CD4-positive, alpha-beta T cell treated with Interleukin-21 for 1 hour (primary cell): ENCODE measurements at places on chromosomes 5 and 9.

DNA sequence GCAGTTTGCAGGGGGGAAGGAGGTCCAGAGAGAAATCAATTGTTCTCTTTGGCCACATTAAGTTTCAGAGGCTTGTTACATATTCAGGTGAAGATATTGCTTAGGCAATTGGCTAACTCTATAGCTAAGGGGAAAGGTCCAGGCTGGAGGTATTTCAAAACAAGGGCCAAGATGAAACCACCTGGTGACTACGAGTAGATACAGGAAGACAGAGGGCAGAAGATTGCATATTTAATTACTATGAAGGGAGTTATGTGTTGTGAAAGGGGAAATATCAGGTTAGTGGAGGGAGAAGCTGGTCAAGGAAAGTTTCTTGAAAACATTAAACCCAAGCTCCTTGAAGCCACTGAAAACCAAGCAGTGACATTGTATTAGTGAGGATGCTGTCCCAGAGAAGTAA, 1.9 kb upstream of the RAD23B start:
- no peak for DNase-seq

DNA sequence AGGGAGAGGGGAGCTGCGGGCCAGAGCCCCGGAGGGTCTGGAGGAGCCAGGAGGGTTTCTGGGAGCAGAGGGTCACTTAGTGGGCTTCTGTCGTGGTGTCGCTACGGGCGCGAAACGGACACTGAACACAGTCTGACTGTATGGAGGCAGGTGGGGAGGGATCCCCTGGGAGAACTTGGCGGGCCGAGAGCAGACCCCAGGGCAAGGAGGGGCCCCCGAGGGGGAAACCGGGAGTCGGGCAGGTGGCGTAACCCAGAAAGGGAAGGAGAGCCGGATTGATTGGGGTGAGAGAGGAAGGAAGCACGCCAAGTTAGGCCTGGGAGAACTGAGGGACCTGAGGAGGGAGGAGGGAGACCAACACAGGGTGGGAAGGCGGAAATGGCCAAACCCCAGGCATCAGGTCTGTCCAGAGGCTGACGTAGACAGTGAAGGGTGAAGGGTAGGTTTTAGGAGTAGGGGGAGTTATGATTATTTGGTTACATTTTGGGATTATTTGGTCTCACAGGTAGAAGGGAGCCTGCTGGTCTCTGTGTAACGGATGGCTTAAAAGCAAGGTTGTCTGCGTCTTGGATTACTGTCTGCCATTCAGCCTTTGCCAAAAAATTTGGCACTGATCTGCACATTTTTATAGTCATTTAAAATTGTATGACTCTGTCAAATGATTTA, 3.3 kb upstream of the MSMP start:
- DNase-seq = no peak

DNA sequence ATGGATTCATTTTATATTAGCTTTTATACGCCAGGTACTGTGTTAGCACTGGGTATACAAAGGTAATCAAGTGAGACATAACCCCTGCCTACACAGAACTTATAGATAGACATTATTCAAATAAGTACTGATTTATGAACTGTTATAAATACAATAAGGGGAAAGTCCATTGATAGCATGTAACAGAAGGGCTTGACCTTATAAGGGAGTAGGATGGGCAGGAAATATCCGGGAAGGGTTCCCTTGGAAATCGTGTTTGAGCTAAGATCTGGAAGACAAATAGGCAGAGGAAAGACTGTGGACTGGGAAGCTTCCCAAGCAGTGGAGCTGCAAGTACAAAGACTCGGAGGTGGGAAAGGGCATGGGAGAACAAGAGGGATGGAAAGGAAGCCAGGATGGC, 111.5 kb downstream of the WDR41 start:
- DNase-seq = no peak

DNA sequence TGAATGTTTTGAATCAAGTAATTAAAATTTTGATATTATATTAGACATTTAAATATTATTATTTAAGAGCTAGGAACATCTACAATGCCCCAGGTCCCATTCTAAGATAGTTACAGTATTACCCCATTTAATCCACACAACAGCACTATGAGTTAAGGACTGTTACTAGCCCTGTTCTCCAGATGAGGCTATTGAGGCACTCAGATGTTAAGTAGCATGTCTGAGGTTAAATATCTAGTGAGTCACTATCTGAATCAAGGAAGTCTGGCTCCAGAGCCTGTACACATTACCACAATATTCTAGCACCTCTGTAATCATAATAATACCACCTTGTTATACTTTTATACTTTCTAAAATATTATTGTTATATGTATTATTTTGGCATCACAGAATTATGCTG, 304.6 kb downstream of the PDE4D start:
- DNase-seq = no peak

DNA sequence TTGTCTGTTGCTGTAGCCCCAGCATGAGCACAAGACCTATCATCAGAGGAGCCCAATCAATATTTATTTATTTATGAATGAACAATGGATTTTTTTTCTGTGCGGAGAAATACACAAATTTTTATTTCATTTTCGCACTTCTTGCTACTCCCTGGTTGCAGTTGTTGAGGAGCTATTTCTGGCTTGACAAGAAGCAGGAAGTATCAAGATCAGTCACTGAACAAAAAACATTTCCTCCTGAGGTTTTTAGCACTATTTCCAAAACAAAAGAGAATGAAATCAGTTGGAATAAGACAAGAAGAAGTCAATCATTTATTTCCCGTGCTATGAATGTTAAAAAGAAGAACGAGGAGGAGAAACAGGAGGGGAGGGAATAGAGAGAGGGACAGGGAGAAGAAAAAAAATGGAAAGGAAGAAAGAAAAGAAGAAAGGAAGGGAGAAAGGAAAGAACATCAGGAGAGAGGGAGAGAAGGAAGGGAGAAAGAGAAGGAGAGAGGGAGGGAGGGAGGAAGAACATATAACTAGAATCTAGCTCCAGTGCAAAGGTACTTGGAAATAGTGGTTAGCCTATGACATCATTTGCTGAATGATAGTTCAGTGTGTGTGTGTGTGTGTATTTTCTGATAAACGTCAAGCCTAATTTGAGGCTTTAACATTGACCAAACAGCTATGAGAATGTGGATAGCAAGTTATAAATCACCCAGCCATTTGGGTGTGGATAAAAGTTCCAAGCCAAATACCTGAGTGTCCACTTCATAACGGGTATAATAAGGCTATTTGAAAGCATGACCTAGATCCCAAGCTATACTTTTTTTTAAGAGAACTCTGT, 586.0 kb downstream of the EBF1 start:
- DNase-seq = no peak

- DNase-seq = no peak
Measured at GRCh38 chr9:69355232-69355631, 30.2 kb downstream of the ENTREP1 start.

GRCh38 chr5:96876292-96876850, at the start of gene ERAP2:
Gene ERAP2, plus strand, starts transcription at chr5:96876500. Its CDS starts 3,186 bp downstream, at chr5:96879686.
- DNase-seq = peak; percentile 63

DNA sequence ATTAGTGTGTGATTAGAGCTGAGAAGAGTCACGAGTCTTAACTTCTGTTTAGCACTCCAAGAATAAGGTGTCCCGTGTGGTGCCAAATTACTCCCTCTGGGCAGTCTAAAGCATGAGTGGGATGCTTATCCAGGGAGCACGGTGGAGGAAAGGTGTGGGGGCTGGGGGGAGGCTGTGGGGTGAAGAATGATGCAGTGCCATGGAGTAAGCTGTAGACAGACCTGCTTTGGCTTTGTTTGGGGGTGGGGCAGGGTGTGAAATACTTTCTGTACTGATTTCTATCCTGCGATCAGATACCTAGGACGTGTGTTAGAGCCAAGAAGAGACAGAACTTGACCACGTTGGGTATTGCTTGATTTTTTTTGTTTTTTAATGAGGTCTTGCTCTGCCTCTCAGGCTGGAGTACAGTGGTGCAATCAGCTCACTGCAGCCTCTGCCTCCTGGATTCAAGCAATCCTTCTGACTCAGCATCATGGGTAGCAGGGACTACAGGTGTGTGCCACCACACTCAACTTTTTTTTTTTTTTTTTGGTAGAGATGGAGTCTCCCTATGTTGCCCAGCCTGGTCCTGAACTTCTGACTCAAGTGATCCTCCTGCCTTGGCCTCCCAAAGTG, 232.8 kb downstream of the MAN2A1 start:
- no peak for DNase-seq

- no peak for DNase-seq
Measured at GRCh38 chr5:174247301-174247700, 201.8 kb downstream of the NSG2 start.

DNA sequence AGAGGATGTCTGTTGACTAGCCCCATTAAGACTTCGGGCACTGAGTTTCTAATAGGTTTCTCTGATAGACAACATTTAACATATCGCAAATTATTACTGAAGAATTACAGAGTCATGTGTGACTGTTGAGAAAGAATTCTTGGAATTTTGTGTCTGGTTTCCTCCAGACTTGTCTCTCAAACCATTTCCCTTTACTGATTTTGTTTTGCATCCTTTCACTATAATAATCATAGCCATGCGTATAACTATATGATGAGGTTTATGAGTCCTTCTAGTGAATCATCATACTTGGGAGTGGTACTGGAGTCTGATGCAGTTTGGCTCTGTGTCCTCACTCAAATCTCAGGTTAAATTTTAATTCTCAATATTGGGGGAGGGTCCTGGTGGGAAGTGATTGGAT, 27.0 kb downstream of the ZNF169 start:
- no peak for DNase-seq

GRCh38 chr5:137034764-137035479, 464.2 kb downstream of the SPOCK1 start:
- DNase-seq = no peak

DNA sequence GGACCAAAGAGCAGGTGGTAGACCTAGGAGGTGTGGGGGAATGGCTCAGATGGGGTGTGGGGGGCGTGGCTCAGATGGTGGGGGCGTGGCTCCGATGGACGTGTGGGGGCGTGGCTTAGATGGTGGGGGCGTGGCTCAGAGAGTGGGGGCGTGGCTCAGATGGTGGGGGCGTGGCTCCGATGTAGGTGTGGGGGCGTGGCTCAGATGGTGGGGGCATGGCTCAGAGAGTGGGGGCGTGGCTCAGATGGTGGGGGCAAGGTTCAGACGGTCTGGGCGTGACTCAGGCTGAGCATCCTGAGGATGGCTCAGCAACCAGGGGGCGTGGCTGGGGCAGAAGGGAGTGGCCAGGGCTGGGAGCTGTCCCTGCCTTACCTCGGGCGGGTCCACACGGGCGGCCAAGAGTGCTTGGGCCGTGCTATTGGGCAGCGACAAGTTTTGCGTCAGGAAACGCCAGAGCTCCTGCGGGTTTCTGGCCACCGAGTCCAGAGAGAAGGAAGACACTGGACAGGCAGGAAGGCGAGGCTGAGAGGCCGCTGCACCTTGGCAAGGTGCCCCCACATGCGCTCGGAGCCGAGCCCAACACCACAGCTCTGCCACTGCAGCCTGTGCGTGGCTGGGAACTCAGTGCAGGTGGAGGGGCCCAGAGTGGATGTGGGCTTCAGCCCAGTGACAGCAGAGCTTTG, 5.9 kb downstream of the ABCA2 start:
- DNase-seq = peak; percentile 76

DNA sequence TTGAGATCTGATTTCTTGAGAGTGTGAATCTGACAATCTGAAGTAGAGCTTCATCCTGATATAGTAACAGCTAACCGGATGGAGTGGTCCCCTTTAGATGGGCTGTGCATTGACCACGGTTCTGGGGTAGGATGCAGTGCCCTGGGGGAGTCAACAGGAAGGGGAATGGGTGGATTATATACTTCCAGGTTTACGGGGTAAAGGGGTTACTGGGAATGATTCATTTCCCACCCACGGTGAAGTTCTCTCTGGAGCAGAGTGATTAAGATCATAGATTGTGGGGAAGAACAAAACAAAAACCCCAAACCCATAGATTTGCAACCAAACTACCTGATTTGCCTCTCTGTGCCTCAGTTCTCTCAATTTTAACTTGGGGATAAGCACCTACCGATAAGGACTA, 1.5 kb upstream of the B4GALT7 start:
- DNase-seq = no peak

DNA sequence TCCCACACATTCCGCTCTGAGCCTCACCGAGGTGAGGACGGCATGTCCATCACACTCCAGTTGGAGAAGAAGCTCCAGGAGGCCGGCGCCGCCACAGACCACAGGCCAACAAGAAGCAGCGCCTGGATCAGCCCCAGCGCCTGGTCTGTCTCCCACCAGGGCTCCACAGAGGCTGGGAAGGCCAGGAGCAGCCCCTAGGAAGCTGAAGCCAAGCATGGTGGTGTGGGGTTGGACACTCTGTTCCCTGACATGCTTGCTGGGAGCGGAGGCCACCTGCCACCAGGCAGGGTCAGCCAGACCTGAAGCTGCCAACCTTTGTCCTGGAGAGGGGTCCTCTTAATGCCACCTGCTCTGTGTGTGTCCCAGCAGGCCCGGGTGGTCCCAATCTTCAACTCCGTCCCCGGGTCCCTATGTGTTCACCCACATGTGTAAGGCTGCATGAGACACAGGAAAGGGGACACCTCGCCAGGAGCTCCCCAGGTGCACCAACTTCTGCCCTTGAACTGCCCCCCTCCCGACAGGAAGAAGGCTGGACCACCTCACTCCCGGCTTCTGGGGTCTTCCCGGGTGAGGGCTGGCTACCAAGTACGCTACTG, 140.1 kb upstream of the PPP1R26 start:
- DNase-seq = no peak

DNA sequence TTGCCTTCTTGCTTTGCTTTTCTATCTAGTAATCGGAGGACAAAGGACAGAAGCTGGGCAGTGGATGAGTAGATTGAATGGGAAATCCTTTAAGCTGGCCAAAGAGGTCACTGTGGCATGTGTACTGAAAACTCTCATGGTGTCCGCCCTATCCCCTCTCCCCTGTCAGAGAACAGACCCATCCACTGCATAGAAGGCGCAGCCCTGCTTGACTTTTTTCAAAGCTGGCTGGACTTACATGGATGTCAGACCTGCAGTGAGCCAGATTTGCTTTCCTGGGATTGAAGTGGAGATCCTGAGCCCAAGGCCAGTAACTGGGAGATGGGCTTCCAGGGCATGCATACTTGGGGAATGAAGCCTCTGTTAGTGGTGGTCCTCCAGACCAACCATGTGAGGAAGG, 329.5 kb downstream of the TRPM3 start:
- DNase-seq = no peak
